ENCODE measurements at places on chromosomes 11 and 22.

GRCh38 chr22:46415776-46416519 lies 80.4 kb downstream of the TRMU start:
- no peak for ATAC-seq

GRCh38 chr11:92978271-92979111 lies 9.0 kb downstream of the MTNR1B start:
- no peak for ATAC-seq

DNA sequence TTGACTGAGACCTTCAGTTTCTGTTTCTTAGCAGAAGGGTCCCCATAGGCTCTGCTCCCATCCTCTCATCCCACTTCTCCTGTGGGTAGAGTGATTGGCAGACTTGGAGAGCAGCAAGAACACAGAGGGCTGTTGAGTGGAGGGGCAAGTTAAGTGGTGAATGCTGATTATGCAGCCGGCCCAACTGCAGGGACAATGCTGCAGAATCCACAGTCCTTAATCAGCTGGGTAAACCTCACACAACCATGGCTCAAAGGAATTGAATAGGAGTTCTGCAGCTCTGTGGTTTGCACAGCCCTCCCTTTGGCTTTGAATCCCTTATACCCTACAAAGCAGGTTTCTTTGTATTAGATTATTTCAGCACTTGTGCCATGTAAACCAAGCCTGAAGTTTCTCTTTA lies 161.1 kb downstream of the NAV2 start:
- no peak for ATAC-seq

GRCh38 chr11:64844330-64845128 lies at the start of gene CDC42BPG:
Gene CDC42BPG, minus strand, starts transcription at chr11:64844653. Its CDS starts 84 bp downstream, at chr11:64844569.
- ATAC-seq = peak; percentile 68

DNA sequence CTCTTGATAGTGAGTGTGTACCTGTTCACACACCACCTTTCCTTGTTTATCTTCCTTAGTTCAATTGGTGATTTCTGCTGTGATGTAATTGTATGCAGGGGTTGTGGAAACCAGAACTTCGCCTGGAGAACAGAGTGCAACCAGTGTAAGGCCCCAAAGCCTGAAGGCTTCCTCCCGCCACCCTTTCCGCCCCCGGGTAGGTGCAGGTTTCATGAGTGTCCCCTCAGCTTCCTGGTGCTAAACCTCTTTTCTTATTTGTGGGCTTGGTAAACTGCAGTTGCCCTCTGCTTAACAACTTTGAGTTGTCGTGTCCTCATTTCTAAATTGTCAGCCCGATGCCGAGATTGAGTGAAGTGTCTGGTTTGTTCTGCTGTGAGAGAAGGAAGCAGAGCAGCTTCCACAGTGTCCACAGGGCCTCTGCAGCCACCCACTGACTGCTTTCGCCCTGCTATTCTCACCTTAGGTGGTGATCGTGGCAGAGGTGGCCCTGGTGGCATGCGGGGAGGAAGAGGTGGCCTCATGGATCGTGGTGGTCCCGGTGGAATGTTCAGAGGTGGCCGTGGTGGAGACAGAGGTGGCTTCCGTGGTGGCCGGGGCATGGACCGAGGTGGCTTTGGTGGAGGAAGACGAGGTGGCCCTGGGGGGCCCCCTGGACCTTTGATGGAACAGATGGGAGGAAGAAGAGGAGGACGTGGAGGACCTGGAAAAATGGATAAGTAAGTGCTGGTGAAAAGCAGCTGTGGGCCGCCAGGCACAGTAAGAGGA lies 7.1 kb upstream of the GAS2L1 start:
- ATAC-seq = no peak

DNA sequence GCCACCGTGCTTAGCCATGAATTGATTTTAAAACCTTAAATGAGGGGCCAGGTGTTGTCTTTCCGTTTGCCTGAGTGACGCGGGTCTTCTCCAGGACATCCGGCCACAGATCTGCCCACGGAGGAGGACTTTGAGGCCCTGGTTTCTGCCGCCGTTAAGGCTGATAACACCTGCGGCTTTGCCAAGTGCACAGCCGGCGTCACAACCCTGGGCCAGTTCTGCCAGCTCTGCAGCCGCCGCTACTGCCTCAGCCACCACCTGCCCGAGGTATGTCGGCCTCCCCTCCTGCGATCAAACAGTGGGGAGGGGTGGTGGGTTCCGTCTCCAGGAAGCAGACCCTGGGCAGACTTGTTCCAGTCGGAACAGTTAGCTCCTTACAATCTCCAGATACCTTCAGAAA lies 34.4 kb downstream of the IGHMBP2 start:
- no peak for ATAC-seq

DNA sequence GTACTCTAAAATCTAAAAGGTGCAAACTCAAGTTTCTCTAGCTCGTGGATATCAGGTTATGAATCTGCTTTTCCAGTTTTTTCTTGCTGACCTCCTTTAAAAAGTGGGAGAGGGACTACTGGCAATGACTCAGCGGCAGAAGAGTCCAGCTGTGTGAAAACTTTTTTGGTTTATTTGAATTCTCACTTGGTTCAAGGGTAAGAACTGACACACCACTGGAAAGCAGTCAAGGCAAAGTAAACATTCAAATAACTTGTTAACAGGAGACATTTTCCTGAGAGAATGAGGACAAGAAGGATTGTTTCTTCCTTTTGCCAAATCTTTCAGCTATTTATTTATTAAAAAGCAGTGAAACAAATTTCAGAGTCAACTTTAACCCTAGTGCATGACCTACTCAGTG lies 36.1 kb downstream of the CDON start:
- ATAC-seq = no peak

DNA sequence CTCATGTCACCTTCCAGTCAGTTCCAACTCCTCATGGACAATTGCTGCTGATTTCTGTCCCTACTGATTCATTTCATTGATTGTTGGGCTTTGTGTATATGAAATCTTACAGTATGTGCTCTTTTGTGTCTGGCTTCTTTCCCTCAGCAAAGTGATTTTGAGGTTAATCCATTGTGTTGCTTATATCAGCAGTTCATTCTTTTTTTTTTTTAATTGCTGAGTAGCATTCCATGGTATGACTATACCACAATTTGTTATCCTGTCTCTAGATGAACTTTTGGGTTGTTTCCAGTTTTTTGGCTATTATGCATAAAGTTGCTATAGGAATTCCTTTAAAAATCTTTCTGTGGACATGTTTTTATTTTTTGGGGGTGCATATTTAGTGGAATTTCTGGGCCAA lies 59.9 kb downstream of the NXPE1 start:
- ATAC-seq = no peak

DNA sequence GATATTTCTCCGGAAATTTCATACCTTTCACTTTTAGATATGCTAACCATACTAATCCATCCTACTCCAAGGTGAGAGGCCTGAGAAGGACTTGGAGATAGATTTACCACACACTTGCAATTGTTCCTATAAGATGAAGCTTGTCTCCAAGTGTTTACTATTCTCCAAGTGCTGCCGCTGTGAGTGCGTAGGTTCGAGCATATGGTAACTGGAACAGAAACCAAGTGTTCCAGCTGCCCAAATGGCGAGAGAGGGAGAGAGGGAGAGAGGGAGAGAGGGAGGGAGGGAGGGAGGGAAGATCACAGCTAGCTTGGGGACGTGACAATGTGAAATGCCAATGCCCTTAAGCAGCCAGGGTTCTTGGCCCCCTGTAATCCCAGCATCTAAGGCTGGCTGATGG lies 21.5 kb downstream of the ASCC2 start:
- no peak for ATAC-seq

DNA sequence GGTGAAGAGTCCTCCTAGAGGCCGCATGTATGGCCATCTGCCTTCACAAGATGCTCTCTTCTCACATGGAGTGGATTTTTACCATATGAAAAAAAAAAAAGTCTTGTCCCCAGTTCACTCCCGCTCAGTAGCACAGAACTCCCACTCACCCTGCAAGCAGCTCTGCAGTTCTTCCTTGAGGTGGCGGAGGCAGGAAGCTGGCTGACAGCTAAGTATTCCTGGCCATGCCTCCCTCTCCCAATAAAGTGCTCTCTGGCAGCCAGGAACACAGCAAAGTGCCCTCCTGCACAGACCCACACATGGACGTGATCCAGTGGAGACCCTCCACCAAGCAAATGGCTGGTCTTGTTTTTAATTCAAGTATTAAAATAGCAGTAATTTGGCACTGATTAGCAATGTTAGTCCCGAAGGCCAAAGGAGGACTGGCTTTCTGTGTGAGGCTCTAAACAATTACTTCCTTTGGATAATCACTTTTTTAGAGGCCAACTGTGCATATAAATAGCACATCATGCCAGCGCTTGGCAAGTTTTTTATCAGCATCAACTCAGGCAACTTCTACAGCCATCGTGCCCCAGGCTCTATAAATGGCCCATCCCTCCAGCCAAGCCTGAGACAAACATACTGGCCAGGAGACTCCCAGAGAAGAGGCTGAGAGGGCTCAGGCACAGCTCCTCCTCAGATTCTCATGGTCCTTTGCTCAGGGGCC lies 413.6 kb downstream of the OPCML start:
- ATAC-seq = no peak

DNA sequence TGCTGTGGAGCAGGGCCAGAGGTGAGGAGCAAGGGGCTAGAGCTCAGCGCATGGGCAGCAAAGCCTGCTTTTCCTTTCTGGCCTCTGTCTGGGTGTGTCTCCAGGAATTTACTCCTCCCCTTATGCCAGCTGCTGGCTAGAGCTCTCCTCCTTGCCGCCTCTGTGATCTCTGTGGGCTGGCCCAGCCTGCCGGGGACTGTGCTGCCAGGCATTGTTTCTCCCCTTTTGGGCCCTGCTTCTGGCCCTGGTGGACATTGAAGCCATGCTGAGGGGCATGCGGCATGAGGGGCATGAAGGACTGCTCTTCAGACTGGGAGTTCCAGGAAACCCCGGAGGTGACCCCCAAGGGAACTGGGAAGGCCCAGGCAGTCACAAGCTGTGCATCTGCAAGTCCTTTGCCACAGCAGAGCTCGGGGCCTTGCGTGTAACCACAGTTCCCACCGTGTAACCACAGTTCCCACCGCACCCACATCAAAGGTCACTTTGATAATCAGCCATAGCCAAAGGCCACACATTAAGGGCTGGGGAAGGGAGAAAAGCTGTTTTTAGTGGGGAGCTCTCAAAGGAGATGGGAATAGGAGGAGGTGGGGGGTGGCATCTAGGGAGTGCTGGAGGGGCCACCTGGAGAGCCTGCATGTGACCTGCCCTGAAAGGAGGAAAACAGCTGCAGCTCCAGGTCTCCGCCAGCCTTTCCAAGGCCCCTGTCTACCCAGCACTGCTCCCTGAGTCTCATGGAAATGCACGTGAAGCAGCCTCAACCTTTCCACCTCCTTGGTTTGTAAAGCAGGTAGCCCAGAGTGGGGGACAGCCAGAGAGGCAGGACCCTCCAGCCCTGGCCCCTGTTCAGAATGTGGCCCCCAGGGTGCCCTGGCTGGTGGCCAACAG lies 62.3 kb downstream of the PPFIBP2 start:
- peak; percentile 30 for ATAC-seq

DNA sequence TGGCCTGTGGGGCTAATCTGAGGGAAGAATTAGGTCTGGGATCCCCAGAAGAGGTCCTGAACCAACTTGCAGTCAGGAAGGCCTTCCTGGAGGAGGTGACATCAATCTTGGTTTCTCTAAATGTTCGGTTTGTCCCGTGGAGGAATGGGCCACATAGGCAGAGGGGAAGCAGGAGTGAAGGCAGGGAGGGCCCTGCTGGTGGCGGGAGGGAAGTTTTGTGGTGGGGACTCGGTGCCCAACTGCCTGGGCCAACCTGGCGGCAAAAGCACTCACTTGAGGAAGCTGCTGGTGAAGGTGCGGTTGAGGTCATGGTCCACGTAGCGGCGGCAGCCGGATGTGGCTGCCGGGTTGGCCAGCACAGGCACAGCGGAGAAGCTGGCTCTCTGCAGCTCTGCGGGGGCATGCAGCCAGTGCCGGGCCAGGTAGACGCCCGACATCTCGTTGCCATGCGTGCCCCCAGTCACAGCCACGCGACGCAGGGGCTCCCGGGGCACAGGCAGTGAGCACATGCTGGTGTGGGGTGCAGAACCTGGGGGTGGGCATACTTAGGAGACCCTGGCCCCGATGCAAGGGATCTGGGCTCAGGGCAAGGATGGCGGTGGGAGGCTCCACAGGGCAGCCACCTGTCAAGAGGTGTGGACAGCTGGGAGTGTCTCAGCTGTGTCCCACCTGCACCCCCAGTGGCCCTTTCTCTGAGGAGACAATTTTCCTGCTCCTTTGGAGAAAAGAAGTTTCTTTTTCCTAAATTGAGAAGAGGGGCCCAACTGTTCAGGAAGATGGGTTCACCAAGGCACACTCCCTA lies 3.8 kb downstream of the ACY3 start:
- ATAC-seq = peak; percentile 67

GRCh38 chr11:19935507-19935906 lies 222.9 kb downstream of the NAV2 start:
- ATAC-seq = no peak

GRCh38 chr22:37210041-37210803 lies 2.1 kb downstream of the SSTR3 start:
- ATAC-seq = no peak

DNA sequence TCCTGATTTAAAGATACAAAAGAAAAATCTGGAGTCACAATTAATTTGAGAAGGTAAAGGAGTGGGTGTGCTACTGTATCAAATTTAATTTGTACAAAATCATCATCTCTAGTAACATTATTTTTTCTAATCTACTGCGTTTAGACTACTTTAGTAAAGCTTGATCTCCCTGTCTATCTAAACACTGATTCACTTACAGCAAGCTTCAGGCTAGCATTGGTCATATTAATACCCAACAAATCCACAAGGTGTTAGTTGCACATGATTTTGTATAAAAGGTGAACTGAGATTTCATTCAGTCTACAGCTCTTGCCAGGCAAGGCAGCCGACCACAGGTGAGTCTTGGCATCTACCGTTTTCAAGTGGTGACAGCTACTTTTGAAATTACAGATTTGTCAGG lies at the start of gene FSHB:
Gene FSHB (plus strand): TSS at position 301 of the 400 bp plus-strand sequence. CDS start 889 bp downstream, outside the sequence.
- no peak for ATAC-seq

DNA sequence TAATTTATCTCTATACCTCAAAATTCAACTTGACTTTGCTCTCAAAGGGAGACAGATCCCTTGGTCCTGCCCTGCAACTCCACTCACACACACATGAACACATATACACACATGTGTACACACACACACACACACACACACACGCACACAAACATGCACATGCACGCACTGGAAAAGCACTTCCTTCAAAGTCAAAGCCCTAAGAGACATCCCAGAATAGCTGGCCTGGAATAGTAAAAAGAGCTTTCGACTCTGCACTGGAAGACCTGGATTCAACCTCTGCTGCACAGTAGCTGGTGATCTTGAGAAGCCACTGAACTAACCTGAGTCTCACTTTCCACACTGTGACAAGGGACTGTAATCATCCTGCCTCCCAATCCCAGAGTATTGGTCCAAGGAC lies 26.8 kb downstream of the TENM4 start:
- ATAC-seq = no peak

DNA sequence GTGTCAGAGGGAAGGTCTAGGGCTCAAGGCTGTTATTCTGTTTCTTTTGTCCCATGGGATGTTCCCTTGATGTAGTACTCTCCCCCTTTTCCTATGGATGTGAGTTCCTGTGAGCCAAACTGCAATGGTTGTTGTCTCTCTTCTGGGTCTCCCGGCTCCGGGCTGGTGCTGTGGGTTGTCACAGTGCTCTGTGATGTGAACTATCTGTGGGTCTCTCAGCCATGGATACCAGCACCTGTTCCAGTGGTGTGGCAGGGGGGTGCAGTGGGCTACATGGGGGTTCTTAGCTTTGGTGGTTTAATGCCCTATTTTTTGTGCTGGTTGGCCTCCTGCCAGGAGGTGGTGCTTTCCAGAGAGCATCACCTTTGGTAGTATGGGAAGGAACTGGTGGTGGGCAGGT lies 941.1 kb downstream of the KCNA4 start:
- ATAC-seq = no peak
